Heart left ventricle (tissue), 16 donors: ENCODE measurements at places on chromosomes 11 and 22. TPM values are rescaled to one million over a fixed set of nuclear protein-coding genes. Genes with fewer than 3 reads are reported as not detected.

DNA sequence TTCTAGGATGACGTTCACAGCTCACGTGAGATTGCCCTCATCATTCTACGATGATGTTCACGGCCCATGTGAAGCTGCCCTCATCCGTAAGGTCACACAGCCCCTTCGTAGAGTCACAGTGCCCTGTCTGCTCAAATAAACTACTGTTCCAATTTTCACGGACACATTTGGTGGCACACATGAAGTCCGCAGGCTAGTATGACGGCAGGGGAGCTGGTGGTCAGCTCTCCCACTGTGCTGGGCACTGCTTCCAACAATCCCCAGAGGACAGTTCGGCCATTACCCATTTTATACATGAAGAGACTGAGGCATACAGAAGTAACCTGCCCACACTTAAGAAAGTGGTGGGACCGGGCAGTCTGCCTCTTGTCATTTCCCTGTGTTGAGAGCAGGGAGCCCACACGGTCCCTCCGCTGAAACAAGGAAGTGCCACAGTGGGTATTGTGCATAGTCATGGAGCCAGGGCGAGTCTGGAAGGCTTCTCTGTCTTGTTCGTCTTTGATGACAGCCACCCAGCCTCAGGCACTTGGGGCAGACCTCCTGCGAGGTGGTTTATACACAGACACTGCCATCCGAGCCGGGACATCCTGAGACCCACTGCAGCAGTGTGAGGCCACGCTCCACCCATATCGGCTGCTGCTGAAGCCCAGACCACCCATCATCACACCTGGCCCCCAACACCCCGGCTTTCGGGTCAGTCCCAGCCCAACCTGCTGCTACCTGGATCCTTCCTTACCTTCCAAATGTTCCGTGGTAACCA lies 114.3 kb downstream of the PHF21B start:
- no peak for DNase-seq

- DNase-seq = no peak
Observed at GRCh38 chr22:43560651-43561050, 148.8 kb downstream of the MPPED1 start.

- DNase-seq = no peak
Observed at GRCh38 chr11:95799546-95799945, 9.2 kb downstream of the CEP57 start.

GRCh38 chr11:89484896-89485295 lies 6.3 kb downstream of the NOX4 start:
- DNase-seq = no peak

DNA sequence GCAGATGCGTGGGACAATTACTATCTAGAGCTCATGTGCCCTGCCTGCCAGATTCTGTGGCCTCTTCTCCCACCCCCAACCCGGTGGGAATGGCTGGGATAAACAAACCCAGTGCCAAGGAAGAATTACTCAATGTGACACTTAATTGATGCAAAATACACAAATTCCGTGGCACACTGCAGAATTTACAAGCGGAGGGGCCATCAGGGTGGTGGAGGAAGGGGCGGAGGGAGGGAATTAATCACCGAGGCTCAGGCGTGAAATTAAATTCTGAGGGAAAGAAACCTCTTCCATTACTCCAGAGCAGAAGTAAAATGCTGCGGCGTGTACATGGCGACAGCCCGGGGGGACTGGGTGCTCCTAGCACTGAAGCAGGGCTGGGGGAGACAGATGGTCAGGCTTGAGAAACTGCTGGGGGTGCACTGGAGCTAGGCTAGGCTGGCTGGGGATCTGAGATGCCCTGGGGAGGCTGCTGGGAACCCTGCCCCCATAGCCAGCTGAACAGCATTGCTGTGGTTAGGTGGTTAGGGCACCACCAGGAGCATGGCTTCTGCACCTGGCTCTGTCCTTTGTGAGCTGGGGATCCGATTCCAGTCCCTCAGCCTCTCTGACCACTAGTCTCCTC lies 200.6 kb downstream of the CEP164 start:
- no peak for DNase-seq

DNA sequence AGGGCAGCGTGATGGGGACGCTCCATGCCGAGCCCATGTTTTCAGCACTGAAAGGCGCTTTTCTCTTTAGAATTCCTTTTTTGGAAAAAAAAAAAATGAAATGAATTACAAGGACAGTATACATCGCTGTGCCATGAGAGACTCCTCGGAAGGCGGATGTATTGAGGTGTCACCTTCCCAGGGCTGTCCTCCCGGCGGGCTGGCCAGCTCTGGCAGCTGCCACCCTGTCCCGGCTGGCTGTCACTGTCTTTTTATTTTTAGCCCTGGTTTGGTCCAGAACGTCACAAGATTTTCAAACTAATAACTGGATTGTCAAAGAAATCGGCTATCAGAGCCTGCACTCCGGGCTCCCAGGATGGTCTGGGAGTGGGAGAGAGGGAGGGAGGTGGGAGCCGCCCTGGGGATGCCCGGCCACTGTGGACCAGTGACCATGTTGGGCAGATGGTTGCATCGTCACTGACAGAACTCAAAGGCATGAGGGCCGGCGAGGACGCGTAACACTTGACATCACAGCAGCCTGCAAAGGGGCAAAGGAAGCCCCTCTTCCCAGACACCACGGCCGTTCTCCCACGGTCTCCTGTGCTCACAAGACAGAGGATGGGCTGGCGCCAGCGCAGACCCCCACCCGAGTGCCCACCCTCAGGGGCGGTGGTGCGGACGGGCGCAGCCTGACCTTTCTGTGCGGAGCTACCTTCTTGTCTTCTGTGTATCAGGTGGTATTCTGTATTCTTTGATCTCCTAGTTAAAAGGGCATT lies 392.9 kb downstream of the TBC1D22A start:
- DNase-seq = no peak

DNA sequence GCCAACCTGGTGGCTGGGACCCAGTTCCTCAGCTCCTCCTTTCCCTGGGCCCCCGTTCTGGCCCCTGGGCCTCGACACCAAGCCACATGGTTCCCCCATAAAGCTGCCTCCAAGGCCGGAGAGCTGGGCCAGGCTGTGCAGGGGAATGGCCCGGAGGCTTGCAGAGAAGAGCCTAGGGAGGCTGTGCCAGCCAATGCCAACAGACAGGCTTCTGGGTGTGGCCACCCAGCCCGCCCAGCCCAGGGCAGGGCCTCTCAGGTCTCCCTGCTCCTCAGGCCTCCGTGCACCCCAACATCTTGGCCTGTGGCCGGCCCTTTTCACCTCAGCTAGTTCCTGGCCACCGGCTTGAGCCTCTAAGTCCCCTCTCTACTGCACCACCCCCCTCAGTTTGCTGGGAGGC lies 17.4 kb upstream of the FLRT1 start:
- no peak for DNase-seq

DNA sequence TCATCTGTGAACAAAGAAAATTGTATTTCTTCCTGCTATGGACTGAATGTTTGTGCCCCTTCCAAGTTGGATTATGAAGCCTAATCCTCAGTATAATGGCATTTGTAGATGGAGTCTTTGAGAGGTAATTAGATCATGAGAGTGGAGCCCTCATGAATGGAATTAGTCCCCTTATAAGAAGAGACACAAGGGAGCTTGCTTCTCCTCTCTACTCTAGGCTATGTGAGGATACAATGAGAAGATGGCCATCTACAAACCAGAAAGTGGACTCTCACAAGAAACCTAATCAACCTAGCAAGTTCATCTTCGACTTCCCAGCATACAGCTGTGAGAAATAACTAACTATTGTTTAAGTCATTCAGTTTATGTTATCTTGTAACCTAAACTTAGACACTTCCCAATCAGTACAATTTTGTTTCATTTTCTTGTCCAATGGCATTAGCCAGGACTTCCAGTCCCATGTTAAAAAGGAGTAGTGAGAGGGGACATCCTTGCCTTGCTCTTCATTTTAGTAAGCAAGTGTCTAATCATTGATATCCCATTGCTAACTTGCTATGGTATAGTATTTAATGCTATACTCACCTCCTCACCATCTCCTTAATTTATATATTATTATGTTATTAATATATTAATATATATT lies 45.7 kb downstream of the PDGFD start:
- no peak for DNase-seq

GRCh38 chr22:40436505-40437431 lies 66.4 kb downstream of the SGSM3 start:
- peak; percentile 42 for DNase-seq

DNA sequence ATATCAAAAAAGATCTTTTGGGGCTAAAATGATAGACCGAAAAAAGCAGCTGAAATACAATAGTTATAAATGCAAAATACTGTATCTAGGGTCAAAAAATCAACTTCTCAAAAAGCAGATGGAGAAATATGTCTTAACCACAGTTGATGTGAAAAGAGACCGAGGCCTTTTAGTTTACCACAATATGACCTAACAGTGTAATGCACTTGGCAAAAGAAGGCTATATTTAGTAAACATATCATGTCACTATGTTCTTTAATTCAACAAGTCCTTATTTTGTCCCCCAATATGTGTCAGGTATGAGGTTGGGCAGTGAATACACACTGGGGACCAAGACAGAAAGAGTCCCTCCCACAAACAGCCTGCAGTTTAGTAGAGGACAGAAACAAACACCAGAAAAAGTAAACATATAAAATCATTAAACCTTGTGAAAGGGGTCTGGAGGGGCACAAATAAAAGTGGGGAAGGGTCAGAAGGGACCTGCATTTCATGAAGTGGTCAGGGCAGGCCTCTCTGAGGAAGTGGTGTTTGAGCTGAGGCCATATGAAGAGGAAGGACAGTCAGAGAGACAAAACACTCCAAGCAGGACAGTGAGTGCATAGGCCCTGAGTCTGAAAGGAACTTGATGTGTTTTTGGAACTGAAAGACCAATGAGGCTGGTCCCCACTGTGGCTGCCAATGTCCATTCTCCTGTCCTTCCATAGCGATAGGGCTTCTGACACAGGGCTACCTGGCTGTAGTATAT lies 53.4 kb downstream of the LIF start:
- no peak for DNase-seq

DNA sequence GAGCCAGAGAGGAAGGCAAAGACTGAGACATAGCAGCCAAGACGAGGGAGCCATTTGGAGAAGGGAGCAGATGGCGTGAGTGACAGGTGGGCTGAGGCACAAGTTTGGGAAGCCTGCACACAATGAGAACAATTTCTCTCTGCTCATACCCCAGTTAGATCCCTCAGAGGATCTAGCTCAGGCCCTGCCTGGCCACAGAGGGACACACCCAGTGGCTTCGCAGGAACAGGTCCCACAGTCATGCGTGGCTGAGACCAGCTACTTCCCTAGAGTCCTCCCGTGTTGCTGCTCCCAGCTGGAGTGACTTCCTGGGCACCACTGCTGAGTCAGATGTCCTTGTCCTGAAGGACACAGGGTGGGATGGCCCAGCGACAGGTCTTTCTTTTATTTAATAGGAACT lies 33.4 kb upstream of the LYVE1 start:
- DNase-seq = peak; percentile 63

GRCh38 chr22:29145321-29146072 lies 60.2 kb upstream of the EMID1 start:
- DNase-seq = no peak

GRCh38 chr22:44183287-44183588 lies 2.5 kb downstream of the PARVG start:
- DNase-seq = no peak

GRCh38 chr11:95692526-95693260 lies 96.9 kb downstream of the FAM76B start:
- no peak for DNase-seq

DNA sequence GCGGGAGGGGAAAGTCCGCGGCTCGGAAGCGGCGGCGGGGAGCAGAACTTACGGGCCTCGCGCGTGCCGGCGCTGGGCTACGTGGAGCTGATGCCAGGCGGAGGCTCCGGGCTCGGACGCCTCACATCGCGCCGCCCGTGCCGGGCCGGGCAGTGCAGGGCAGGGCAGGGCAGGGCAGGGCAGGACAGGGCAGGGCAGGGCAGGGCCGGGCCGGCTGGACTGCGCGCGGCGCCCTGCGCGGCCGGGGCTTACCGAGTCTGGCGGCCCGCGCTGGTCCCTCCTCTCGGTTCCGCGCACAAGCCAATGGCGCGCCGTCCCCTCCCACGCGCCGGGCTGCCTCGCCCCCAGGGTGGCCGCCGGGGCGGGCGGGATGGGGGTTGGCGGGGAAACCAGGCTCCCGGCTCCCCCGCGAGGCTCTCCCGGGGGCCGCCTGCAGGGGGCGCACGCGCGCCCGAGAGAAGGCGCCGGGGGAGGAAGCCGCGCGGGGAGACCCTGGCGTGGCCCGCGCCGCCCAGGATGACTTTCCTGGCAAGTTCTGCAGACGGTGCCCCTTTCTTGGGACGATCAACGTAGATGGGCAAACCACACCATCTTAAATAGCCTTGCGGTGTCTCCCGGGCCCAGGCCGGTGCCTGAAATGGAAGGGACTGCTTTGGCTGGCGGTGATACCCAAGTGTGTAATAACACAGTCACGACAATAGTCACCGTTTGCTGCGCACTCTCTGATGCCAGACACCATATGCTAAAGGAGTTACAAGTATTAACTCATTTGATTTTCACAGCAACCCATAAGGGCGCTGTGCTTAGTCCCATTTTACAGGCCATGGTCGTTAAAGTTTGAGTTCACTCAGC lies at the start of gene TP53I11:
Gene TP53I11 (minus strand): TSS at position 259 of the 852 bp plus-strand sequence. CDS start 12,548 bp downstream, outside the sequence.
- DNase-seq = peak; percentile 91

GRCh38 chr22:47112582-47112965 lies 350.1 kb downstream of the TBC1D22A start:
- no peak for DNase-seq

- peak; percentile 71 for DNase-seq
Observed at GRCh38 chr11:111733016-111733415, 33.2 kb downstream of the PPP2R1B start.

GRCh38 chr22:26276529-26277160 lies 107.4 kb downstream of the SEZ6L start:
- DNase-seq = no peak

DNA sequence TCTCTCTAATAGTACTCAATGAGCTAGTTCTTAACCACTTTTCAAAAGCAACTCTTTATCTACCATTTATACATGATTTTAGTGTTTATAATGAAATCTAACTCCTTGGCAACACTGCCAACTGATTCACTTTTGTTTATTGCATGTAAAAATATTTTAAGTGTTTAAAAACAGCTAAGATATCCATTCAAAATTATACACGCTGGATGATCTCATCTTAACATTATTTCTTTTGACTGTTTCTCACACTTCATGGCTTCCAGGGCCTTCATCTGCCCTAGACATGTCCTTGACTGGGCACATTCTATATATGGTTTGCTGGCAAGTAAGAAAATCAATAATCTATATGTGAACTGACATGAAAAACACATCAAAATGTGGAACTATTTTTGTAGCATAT lies 414.6 kb upstream of the LUZP2 start:
- no peak for DNase-seq

GRCh38 chr22:48099251-48099650 lies 1336.8 kb downstream of the TBC1D22A start:
- no peak for DNase-seq

GRCh38 chr22:49451070-49451840 lies 376.4 kb downstream of the BRD1 start:
- no peak for DNase-seq

TMEM45B gene
- polyA plus RNA-seq = not detected

OTUB1 gene
- 83.1 TPM for polyA plus RNA-seq

MS4A3 gene
- polyA plus RNA-seq = not detected

ADAMTS15 gene
- 11.4 TPM for polyA plus RNA-seq

SMIM35 gene
- polyA plus RNA-seq = not detected

GPHA2 gene
- not detected for polyA plus RNA-seq

ZP1 gene
- polyA plus RNA-seq = 0.15 TPM

MS4A12 gene
- polyA plus RNA-seq = not detected

OSM gene
- polyA plus RNA-seq = 0.25 TPM

USH1C gene
- 0.23 TPM for polyA plus RNA-seq

ZNF215 gene
- polyA plus RNA-seq = 0.04 TPM

PDGFB gene
- 21.3 TPM for polyA plus RNA-seq

PATE4 gene
- not detected for polyA plus RNA-seq

RTN4R gene
- polyA plus RNA-seq = 1.8 TPM
